Fibroblast of gingiva (primary cell): ENCODE measurements at places on chromosomes 16 and 17.
A peak's percentile ranks its signal among the peaks of the same experiment; 100 is the strongest.

- DNase-seq = peak; percentile 13
Measured at GRCh38 chr16:68658341-68658973, 13.3 kb downstream of the CDH3 start.

DNA sequence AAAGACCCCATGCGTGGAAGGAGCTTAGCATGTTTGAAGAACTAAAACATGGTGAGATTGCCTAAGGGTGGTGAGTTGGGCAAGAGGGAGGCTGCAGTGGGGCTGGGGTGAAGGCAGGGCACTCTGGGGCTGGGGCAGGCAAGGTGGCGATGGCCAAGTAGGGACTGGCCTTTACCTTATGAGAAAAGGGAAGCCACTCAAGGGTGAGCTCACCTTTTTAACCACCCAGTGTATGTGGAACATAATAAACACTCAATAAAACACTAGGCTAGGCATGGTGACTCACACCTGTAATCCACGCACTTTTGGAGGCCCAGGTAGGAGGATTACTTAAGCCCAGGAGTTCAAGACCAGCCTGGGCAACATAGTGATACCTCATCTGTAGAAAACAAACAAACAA is 37.7 kb downstream of the LYRM9 start:
- no peak for DNase-seq

DNA sequence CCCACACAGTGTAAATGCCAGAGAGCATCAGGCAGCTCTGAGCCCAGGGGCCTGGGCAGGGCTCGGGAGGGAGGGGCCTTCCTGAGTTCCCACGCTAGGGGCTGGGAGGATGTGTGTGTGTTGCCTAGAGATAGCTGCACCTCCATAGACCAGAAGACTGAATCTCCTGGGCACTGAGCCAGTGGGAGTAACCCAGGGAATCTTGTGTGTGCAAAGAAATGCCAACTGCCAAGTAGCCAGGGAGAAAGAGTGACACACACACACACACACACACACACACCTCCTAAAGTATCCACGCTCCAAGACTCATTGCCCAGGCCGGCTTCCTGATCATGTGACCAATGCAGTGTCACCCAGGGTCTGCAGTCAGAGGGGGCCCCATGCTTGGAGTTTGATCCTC is 166.2 kb upstream of the RPL38 start:
- no peak for DNase-seq

GRCh38 chr16:77043076-77043475 is 147.9 kb upstream of the MON1B start:
- DNase-seq = no peak
